ENCODE measurements at places on chromosomes 13 and 19.

DNA sequence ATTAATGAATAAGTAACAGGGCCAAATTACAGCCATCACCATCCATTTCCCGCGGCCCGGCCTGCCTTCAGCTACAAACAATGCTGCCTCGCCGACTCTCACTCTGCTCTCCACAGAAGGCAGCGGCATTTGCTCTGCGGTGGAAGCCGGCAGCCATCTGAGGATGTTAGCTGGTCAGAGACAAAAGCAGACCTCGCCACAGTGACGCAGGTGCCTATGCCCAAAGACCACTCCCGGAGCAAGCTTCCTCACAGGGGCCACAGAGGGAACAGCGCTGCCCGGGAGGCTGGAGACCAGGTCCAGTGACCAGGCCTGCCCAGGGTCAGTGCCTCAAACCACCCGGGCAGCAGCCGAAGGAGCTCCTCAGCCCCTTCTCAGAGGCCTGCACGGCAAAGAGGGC is 16.4 kb downstream of the PEPD start:
- DNase-seq, result no peak

- no peak for DNase-seq
These were observed 128.3 kb downstream of the KLF5 start for GRCh38 chr13:73187106-73187505.

GRCh38 chr19:15850385-15850784 is 34.9 kb upstream of the OR10H1 start:
- no peak for DNase-seq

DNA sequence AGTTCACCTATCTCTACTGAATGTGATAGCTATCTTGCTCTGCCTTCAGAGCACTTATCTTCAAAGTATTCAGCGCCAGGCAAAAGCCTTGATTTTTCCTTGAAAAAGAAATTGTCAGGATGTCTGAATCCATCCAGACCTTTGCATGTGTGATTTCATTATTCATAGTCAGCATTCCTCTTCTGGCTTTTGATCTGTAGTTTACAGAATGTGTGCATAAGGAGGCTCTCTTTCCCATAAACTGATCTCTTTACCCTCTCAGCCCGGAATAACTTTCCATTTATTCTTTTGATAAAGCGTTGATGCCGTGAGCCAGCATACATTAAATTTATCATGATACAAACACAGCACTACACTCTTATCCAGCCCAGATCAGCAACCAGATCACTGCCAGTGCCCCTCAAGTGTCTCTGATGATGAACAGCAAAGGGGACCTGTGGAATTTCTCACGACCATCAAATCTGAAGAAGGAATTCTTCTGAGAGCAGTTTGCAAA is 130.8 kb downstream of the DNAJC15 start:
- DNase-seq, result no peak

- no peak for DNase-seq
These were observed 6.8 kb upstream of the MRPS31 start for GRCh38 chr13:40777809-40778175.

DNA sequence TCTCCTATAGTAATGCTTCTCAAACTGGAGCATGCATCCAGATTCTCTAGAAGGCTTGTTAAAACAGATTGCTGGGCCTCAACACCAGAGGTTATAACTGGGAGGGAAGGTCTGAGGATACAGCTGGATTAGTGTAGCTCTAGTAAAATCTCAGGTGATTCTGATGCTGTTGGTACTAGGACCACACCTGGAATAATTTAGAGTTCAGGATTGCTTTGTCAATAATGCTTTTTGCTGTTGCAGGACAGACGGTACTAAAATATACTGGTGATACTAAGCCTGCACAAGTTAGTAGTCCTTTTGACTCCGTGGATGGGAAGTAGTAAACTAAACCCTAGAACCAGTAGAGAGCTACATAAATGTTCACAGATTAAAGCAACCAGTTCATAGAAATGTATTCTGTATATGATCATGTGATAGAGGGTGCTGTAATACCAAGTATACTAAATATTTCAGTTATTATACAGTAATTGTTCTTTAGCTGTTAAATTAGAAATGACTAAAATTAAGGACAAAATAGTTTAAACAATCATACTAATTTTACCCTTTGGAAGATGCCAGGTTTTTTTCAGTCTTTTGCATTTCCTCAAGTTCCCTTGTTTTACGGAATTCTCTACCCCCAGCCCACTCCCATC is 258.2 kb upstream of the STARD13 start:
- no peak for DNase-seq

DNA sequence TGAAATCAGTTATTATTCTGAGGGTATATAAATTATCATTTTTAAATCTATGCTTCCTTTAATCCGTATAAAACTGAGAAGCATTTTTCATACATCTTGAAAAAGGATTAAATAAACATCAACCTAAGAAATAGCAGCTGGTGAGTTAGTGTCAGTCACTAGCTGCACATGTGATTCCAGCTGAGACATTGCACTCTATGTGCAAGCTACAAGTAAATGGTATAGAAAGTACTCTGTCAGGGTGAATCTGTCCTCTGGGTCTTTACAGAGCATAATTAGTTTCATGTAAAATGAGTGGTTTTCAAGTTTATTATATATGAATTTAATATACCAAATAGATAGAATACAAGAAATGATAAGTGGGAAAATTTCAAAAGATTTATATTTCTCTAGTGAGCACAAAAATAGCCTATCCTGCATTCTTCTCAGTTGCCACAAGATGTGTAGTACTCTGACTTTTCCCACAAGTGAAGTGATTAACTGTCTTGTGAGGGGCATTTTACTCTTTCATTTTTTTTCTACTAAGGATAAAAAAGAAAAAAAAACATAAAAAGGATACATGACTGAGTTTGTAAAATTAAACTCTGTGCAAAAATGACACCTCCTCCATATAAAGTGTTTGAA is 1372.1 kb downstream of the PCDH9 start:
- DNase-seq, result no peak

DNA sequence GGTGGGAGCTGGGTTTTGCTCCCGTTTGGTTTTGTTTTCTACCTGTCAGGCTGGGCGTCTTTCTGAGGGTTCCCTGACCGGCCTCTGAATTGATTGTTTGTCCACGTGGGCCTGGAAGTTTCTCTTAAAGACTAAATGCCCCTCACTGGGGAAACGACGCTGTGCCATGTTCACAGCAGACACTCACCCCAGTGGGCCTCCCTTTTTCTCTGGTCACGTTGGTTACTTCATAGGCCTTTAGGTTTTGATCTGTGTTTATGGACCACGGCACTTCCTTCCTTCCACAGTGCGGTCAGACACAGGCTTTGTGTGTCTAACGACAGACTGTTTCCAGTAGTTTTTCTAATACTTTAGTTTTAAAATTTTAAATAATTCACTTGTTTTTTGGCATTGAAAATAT is 20.1 kb upstream of the NDUFS7 start:
- no peak for DNase-seq

Measured in cortex of kidney (tissue), 1 donor.